ENCODE measurements at places on chromosomes 1 and 21. TPM values are rescaled to one million over a fixed set of nuclear protein-coding genes. Genes with fewer than 3 reads are reported as not detected.

G0S2 gene
- not detected for total RNA-seq

HAPLN2 gene
- not detected for total RNA-seq

GRCh38 chr1:109392788-109393616, 4.7 kb downstream of the SORT1 start:
- DNase-seq: peak; percentile 31
- H3K27me3 ChIP-seq: no peaks in the 10 kb centered on the region
- peaks cover 8% of the 10 kb centered on the region for H3K36me3 ChIP-seq
- peak overlapping the region; percentile 98 for H3K27ac ChIP-seq
- H3K4me3 ChIP-seq: peak overlapping the region; percentile 64

C1orf94 gene
- not detected for total RNA-seq

GRCh38 chr1:42152119-42152518, 1.1 kb upstream of the GUCA2B start:
- no peaks in the 10 kb centered on the region for H3K36me3 ChIP-seq
- no peaks in the 10 kb centered on the region for H3K4me1 ChIP-seq
- no peak overlapping the region for H3K4me3 ChIP-seq
- H3K27ac ChIP-seq: no peak overlapping the region

DNA sequence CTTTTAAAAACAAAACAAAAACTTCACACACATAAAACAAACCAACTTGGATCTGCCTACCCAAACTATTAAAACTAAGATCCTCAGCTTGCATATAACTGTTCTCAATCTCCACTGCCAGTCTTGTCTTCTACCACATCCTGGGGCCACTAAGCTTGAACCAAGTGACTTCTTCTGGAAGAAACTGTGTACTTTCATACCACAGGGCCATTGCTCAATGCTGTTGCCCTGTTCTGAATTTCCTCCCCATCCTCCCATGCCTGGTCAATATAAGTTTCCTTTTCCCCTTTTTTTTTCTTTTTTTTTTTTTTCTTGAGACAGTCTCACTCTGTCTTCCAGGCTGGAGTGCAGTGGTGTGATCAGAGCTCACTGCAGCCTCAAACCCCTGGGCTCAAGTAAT, 109.9 kb downstream of the KIAA0319L start:
- no peak for DNase-seq
- H3K4me1 ChIP-seq: peaks cover 11% of the 10 kb centered on the region
- peaks cover 41% of the 10 kb centered on the region for H3K36me3 ChIP-seq
- H3K27me3 ChIP-seq: no peaks in the 10 kb centered on the region
- H3K27ac ChIP-seq: peak overlapping the region; percentile 91

GPR37L1 gene
- not detected for total RNA-seq

- H3K4me3 ChIP-seq: no peak overlapping the region
- no peak overlapping the region for H3K27ac ChIP-seq
- DNase-seq: no peak
- no peaks in the 10 kb centered on the region for H3K27me3 ChIP-seq
These were observed 5.2 kb downstream of the TMCO1 start for GRCh38 chr1:165763442-165763841.

- no peak overlapping the region for H3K4me3 ChIP-seq
- H3K4me1 ChIP-seq: no peaks in the 10 kb centered on the region
- DNase-seq: no peak
- no peaks in the 10 kb centered on the region for H3K36me3 ChIP-seq
These were observed 70.5 kb upstream of the HSPA13 start for GRCh38 chr21:14453339-14454015.

DNA sequence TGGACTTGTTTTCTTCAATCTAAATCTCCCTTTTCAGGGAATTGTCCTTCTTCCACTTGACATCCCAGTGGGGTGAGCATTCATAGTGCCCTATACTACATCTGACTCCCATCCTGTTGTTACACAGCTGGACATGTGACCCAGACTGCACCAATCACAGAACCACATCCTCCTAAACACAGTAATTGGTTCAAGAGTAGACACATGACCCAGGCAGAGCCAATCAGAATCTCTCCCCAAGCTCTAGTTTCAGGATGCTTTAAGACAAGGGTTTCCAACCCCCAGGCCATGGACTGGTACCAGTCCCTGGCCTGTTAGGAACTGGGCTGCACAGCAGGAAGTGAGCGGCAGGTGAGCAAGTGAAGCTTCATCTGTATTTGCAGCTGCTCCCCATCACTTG, 5.6 kb upstream of the DDOST start:
- no peaks in the 10 kb centered on the region for H3K27me3 ChIP-seq
- H3K36me3 ChIP-seq: no peaks in the 10 kb centered on the region
- peak; percentile 10 for DNase-seq
- H3K4me1 ChIP-seq: peaks cover 11% of the 10 kb centered on the region
- no peak overlapping the region for H3K27ac ChIP-seq

PTP4A2 gene
- 196 TPM for total RNA-seq

PLPPR5 gene
- not detected for total RNA-seq

NUAK2 gene
- total RNA-seq: 2.8 TPM

- H3K36me3 ChIP-seq: peaks cover 12% of the 10 kb centered on the region
- no peaks in the 10 kb centered on the region for H3K27me3 ChIP-seq
- no peak overlapping the region for H3K27ac ChIP-seq
- no peaks in the 10 kb centered on the region for H3K4me1 ChIP-seq
- DNase-seq: no peak
- H3K4me3 ChIP-seq: no peak overlapping the region
These were observed 47.1 kb upstream of the FAM3B start for GRCh38 chr21:41269535-41269934.

DNA sequence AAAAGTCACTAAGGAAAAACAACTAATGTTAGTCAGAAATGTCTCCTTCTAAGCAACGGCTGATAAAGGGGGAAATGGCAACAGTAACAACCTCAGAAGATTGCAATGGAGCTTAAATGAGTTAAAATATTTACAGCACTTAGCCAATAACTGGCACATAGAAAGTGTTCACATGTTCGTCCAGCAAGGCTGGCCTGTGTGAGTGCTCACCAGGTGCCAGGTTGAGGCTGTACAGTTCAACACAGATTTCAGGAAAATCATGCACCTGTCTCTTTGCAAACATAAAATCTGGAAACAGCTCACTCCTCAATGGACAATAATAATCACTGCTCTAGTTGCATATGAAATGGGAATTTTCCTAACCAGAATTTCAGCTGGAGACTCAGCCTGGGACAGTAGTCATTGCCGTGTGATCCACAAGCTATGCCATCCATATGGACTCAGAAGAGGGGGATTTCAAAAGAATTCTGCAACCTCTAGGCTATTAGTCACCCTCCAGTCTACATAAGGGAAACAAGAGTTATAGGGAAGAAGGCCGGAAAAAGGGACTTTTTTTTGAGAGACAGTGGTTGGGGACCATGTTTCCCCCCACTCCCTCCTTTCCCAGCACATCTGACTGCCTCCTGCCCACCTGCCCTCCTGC, 68.6 kb downstream of the SYDE2 start:
- H3K4me1 ChIP-seq: no peaks in the 10 kb centered on the region
- peak; percentile 20 for DNase-seq
- H3K27ac ChIP-seq: no peak overlapping the region

GRCh38 chr1:198436276-198436675, 104.2 kb downstream of the ATP6V1G3 start:
- H3K4me3 ChIP-seq: no peak overlapping the region
- peaks cover 17% of the 10 kb centered on the region for H3K4me1 ChIP-seq
- H3K27ac ChIP-seq: no peak overlapping the region

DNA sequence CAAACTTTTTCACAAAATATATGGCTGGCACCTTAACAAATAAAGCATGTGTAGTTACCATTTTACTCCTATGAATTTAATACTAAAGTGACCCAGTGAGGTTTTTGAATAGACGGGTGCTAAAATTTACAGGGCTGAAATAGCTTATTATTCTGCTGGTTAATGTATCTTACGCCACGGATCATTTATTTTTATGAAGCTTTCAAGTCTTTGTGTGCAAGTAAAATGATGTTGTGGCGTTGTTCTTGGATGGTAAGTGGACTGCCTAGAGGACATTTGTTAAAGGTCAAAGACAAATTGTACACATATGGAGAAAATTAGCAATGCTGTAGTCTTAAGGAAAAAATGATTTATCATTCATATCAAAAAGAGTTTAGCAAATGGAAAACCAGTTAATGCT, 22.8 kb downstream of the INSL5 start:
- H3K4me1 ChIP-seq: no peaks in the 10 kb centered on the region
- H3K27ac ChIP-seq: no peak overlapping the region
- H3K36me3 ChIP-seq: no peaks in the 10 kb centered on the region
- no peak overlapping the region for H3K4me3 ChIP-seq
